ENCODE measurements at places on chromosomes 6 and 20. TPM values are rescaled to one million over a fixed set of nuclear protein-coding genes. Genes with fewer than 3 reads are reported as not detected.

Gene GMEB2
- total RNA-seq, result 9.9 TPM

Gene KCNK5
- 6.1 TPM for total RNA-seq

Gene VSTM2L
- total RNA-seq, result 0.82 TPM

Gene HCRTR2
- not detected for total RNA-seq

Gene FAM217A
- not detected for total RNA-seq

Gene TTPAL
- total RNA-seq, result 4.5 TPM

Gene ARFGEF3
- total RNA-seq, result 3.3 TPM

Gene HTR1B
- total RNA-seq, result not detected

Gene ADAM33
- total RNA-seq, result 52.6 TPM

Gene PAX1
- 4.1 TPM for total RNA-seq

Gene ZBTB46
- 28.6 TPM for total RNA-seq

Gene BMP7
- total RNA-seq, result 16.0 TPM

Gene RFX6
- not detected for total RNA-seq

Gene BAK1
- total RNA-seq, result 15.7 TPM

Gene HUS1B
- 0.92 TPM for total RNA-seq

Gene SLC26A8
- not detected for total RNA-seq

Gene EFCAB8
- 2.3 TPM for total RNA-seq

Gene LAMP5
- total RNA-seq, result 1.7 TPM

Gene PRPH2
- total RNA-seq, result 4.2 TPM

All from tongue (tissue), 3 donors.